ENCODE measurements at places on chromosomes 13 and 19.

- peaks cover 10% of the 10 kb centered on the region for H3K4me1 ChIP-seq
- peak overlapping the region; percentile 23 for H3K4me3 ChIP-seq
- H3K27me3 ChIP-seq: no peaks in the 10 kb centered on the region
- H3K27ac ChIP-seq: peak overlapping the region; percentile 76
- no peaks in the 10 kb centered on the region for H3K36me3 ChIP-seq
- peak; percentile 60 for DNase-seq
Measured at GRCh38 chr19:14561847-14562351, 10.0 kb downstream of the NDUFB7 start.

GRCh38 chr19:17419621-17420474 is at the start of gene MVB12A:
Gene MVB12A, plus strand, starts transcription at chr19:17420047. Its CDS starts 89 bp downstream, at chr19:17420136.
- peak; percentile 96 for DNase-seq
- H3K4me1 ChIP-seq: peaks cover 11% of the 10 kb centered on the region
- peaks cover 10% of the 10 kb centered on the region for H3K27me3 ChIP-seq
- H3K27ac ChIP-seq: peak within 1 kb of the TSS; percentile 89

DNA sequence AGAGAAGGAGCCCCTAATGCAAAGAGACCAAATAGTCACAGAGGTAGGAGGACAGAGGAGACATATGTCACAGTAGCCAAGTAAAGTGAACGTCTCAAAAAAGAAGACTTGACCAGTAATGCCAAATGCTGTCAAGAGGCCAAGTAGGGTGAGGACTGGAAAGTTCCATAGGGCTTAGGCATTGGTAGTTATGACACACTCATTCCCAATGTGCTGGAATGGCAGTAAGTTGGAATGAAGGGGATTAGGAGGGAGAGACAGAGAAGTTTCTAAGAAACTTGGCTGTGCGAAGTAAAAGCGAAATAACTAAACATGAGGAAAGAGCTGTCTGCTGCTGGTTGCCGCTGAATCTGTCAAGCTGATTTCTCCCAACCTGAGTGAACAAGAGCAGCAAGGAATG is 14.9 kb upstream of the FRY start:
- DNase-seq: no peak
- no peaks in the 10 kb centered on the region for H3K36me3 ChIP-seq
- no peak overlapping the region for H3K4me3 ChIP-seq
- peaks cover 13% of the 10 kb centered on the region for H3K4me1 ChIP-seq

DNA sequence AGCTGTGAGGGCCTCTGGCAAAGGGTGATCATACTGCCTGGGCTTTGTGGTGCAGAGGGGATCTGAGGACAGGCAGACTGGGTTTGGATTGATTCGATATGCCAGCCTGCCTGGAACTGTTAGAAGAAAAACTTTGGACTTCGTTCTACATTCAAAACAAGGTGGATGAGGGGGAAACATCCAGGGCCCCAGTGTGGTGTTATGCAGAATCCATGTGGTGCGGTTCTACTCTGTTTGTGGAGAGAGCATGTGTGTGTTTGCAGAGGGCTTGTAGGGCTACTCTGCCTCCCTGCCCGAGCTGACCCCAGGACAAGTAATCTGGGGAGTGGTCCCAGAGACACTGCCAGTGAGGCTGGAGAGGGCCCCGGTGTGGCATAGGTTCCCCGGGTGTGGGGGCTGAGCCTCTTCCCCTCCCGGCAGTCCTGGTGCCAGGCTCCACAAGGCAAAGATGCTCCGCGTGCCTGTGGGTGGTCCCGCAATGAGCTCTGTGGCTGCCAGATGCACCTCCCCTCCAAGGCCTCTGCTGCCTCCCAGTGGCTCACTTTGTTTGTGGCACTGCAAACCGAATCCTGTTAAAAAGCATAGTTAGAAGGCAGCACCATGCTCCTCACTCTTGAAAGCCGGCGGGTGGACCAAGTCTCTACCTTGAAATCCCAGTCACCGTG is 22.3 kb upstream of the TFDP1 start:
- H3K27me3 ChIP-seq: peaks cover 4% of the 10 kb centered on the region
- H3K27ac ChIP-seq: no peak overlapping the region
- no peaks in the 10 kb centered on the region for H3K36me3 ChIP-seq
- peak; percentile 87 for DNase-seq

DNA sequence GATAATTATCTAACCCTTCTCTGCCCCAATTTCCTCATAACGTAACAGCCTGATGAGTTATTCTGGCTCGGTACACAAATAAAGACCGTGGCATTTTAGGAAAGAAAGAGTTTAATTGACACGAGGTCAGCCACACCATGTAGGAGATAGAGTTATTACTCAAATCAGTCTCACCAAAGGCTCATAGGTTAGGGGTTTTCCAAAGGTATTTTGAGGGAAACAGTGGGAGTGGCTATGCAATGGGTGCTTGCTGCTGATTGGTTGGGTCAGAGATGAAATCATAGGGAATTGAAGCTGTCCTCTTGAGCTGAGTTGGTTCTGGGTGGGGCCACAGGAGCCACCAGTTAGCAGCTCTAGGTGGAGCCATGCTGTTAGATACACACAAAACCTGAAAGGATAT is 137.5 kb downstream of the FREM2 start:
- no peak overlapping the region for H3K4me3 ChIP-seq
- no peak overlapping the region for H3K27ac ChIP-seq
- no peak for DNase-seq
- H3K36me3 ChIP-seq: no peaks in the 10 kb centered on the region
- H3K27me3 ChIP-seq: no peaks in the 10 kb centered on the region
- no peaks in the 10 kb centered on the region for H3K4me1 ChIP-seq

GRCh38 chr13:80486402-80486801 is 145.5 kb upstream of the SPRY2 start:
- no peak overlapping the region for H3K27ac ChIP-seq
- no peak overlapping the region for H3K4me3 ChIP-seq
- no peaks in the 10 kb centered on the region for H3K27me3 ChIP-seq

DNA sequence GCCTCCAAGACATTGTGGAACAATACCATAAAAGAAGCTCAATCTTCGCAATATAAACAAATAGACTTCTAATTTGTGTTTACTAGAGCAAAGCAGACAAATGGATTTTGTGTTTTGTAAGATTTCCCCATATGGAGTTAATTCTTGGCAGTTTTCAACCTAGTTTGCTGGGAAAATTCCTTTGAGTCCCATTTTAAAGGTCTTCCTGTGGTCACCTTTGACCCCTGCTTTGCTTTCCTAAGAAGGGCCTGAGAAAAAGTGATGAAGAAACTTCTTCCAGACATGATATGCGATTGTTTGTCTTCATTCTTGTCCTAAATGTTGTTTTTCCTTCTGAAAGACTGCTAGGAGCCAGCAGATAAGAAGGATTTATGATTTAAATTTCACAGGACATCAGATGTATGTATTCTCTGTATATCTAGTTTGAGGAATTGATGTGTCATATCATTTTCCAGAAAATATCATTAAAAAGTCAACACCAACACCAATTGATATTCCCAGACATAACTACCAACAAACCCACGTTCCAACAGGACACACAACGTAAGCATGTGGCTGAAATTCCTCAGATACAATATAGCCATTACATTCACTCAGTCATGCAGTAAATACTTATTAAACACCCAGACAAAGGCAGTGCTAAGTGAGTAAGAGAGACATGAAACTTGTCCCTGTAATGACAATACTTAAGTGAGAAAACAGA is 276.4 kb downstream of the LHFPL6 start:
- H3K36me3 ChIP-seq: no peaks in the 10 kb centered on the region
- H3K4me1 ChIP-seq: peaks cover 14% of the 10 kb centered on the region
- H3K27ac ChIP-seq: no peak overlapping the region
- DNase-seq: no peak
- peaks cover 4% of the 10 kb centered on the region for H3K27me3 ChIP-seq
- H3K4me3 ChIP-seq: no peak overlapping the region

- DNase-seq: no peak
- peaks cover under 1% of the 10 kb centered on the region for H3K36me3 ChIP-seq
- H3K27me3 ChIP-seq: peaks cover 2% of the 10 kb centered on the region
- H3K4me1 ChIP-seq: no peaks in the 10 kb centered on the region
- no peak overlapping the region for H3K4me3 ChIP-seq
Measured at GRCh38 chr19:7272856-7273578, 21.2 kb downstream of the INSR start.

GRCh38 chr19:37332839-37333238 is 38.1 kb upstream of the ZNF527 start:
- peaks cover 1% of the 10 kb centered on the region for H3K27me3 ChIP-seq
- H3K27ac ChIP-seq: peak overlapping the region; percentile 48
- peaks cover 17% of the 10 kb centered on the region for H3K36me3 ChIP-seq
- H3K4me3 ChIP-seq: no peak overlapping the region
- H3K4me1 ChIP-seq: peaks cover 5% of the 10 kb centered on the region
- DNase-seq: no peak

GRCh38 chr13:37777676-37778075 is 91.9 kb downstream of the TRPC4 start:
- no peak for DNase-seq
- no peak overlapping the region for H3K4me3 ChIP-seq
- H3K27me3 ChIP-seq: no peaks in the 10 kb centered on the region
- H3K36me3 ChIP-seq: no peaks in the 10 kb centered on the region

GRCh38 chr13:101492251-101492910 is 39.9 kb downstream of the ITGBL1 start:
- H3K27me3 ChIP-seq: no peaks in the 10 kb centered on the region
- DNase-seq: no peak
- H3K4me1 ChIP-seq: no peaks in the 10 kb centered on the region
- no peaks in the 10 kb centered on the region for H3K36me3 ChIP-seq
- H3K27ac ChIP-seq: no peak overlapping the region

GRCh38 chr13:76783798-76784197 is 102.4 kb downstream of the KCTD12 start:
- H3K4me3 ChIP-seq: no peak overlapping the region
- H3K27ac ChIP-seq: no peak overlapping the region
- H3K36me3 ChIP-seq: no peaks in the 10 kb centered on the region
- no peak for DNase-seq

GRCh38 chr13:60617991-60618733 is 221.1 kb downstream of the TDRD3 start:
- H3K27me3 ChIP-seq: no peaks in the 10 kb centered on the region
- no peaks in the 10 kb centered on the region for H3K36me3 ChIP-seq
- H3K4me1 ChIP-seq: no peaks in the 10 kb centered on the region
- DNase-seq: no peak
- no peak overlapping the region for H3K27ac ChIP-seq
- H3K4me3 ChIP-seq: no peak overlapping the region

GRCh38 chr19:48997972-48998371 is 4.3 kb downstream of the RUVBL2 start:
- H3K4me1 ChIP-seq: peaks cover 17% of the 10 kb centered on the region
- no peaks in the 10 kb centered on the region for H3K27me3 ChIP-seq
- no peak overlapping the region for H3K4me3 ChIP-seq
- no peaks in the 10 kb centered on the region for H3K36me3 ChIP-seq

- DNase-seq: no peak
- peaks cover 5% of the 10 kb centered on the region for H3K4me1 ChIP-seq
- peaks cover 6% of the 10 kb centered on the region for H3K27me3 ChIP-seq
- no peak overlapping the region for H3K4me3 ChIP-seq
- H3K27ac ChIP-seq: no peak overlapping the region
- no peaks in the 10 kb centered on the region for H3K36me3 ChIP-seq
Measured at GRCh38 chr19:47065242-47065641, 16.8 kb upstream of the TMEM160 start.

DNA sequence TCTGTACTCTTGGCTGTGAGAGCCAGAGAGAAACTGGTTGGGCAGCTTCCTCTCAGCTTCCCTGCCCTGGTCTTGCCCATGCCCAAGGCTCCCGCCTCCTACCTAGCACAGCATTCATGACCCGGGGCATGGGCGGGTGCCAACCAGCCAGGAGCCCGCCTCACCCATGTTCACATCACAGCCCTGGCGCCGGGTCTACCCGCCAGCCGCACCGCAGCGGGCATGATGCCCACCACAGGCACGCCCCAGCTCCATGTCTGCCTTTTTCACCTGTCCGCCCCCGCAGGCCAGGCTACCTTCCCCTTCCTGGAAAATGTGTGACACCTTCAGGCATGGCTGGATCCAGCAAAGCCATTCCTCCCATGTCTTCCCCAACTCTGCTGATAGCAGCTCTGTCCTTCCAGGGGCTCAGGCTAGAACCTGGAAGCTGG is 42.1 kb downstream of the PTPRS start:
- H3K27ac ChIP-seq: peak overlapping the region; percentile 60
- peaks cover 28% of the 10 kb centered on the region for H3K27me3 ChIP-seq
- DNase-seq: no peak
- peaks cover 17% of the 10 kb centered on the region for H3K4me1 ChIP-seq
- no peaks in the 10 kb centered on the region for H3K36me3 ChIP-seq
- H3K4me3 ChIP-seq: no peak overlapping the region

- peaks cover 6% of the 10 kb centered on the region for H3K27me3 ChIP-seq
- DNase-seq: peak; percentile 95
- no peaks in the 10 kb centered on the region for H3K36me3 ChIP-seq
- H3K27ac ChIP-seq: peak overlapping the region; percentile 73
Measured at GRCh38 chr19:49677901-49678674, 1.0 kb downstream of the PRMT1 start.

DNA sequence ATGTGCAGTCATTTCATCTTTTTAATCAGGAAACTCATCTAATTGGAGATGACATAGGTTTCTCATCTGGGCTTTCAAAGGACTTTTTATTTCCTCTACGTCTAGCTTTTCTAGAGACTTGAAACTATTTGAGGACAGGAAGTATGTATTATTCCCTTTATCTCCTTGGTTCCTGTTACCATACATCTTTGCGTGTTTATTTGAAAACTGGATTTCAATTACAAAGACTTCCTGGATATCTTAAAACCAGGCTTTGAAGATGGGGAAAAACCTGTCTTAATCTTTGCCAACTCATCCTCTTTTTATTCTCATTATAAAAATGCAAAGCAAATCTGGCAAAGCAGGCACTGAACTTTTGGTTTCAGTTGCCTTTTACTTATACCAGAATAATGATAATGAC is 130.5 kb downstream of the LMO7 start:
- no peaks in the 10 kb centered on the region for H3K27me3 ChIP-seq
- no peak for DNase-seq
- H3K27ac ChIP-seq: no peak overlapping the region

- no peaks in the 10 kb centered on the region for H3K27me3 ChIP-seq
- H3K36me3 ChIP-seq: peaks cover 18% of the 10 kb centered on the region
- H3K4me1 ChIP-seq: no peaks in the 10 kb centered on the region
Measured at GRCh38 chr19:9498183-9498902, at the start of gene ZNF560. Gene ZNF560, minus strand, starts transcription at chr19:9498616. Its CDS starts 23,303 bp downstream, at chr19:9475313.

GRCh38 chr13:23945612-23946011 is 48.3 kb upstream of the C1QTNF9B start:
- DNase-seq: no peak
- H3K4me1 ChIP-seq: no peaks in the 10 kb centered on the region
- no peaks in the 10 kb centered on the region for H3K27me3 ChIP-seq

GRCh38 chr13:83229574-83230305 is 652.5 kb downstream of the SLITRK1 start:
- no peak for DNase-seq
- H3K27ac ChIP-seq: no peak overlapping the region
- no peaks in the 10 kb centered on the region for H3K4me1 ChIP-seq
- no peaks in the 10 kb centered on the region for H3K27me3 ChIP-seq
- H3K36me3 ChIP-seq: no peaks in the 10 kb centered on the region

DNA sequence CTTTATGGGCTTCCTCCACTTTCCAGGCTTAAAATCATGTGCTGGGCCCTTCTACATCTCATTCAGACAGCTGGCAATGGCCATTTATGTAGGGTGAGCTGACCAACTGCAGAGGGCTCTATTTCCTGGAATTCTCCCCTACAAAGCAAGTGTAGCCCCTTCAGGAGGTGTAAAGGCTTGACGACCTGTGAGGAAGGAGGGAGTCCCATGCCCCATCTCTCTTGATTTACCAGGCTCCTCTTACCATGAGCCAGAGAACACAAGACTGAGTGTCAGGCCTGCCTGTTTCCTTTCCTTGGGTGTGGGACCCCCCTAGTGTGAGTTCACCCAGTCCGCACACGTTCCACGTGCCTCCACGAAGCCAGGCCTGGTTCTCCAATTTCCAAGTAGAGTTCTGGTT is 16.6 kb downstream of the ZNF536 start:
- H3K4me3 ChIP-seq: no peak overlapping the region
- H3K27me3 ChIP-seq: peaks cover 8% of the 10 kb centered on the region
- no peak overlapping the region for H3K27ac ChIP-seq
- H3K36me3 ChIP-seq: no peaks in the 10 kb centered on the region

- DNase-seq: no peak
- no peaks in the 10 kb centered on the region for H3K4me1 ChIP-seq
- H3K36me3 ChIP-seq: peaks cover 64% of the 10 kb centered on the region
- no peak overlapping the region for H3K27ac ChIP-seq
Measured at GRCh38 chr19:36638862-36639510, 27.7 kb downstream of the ZNF461 start.
